ENCODE measurements at places on chromosomes 12 and 14.

DNA sequence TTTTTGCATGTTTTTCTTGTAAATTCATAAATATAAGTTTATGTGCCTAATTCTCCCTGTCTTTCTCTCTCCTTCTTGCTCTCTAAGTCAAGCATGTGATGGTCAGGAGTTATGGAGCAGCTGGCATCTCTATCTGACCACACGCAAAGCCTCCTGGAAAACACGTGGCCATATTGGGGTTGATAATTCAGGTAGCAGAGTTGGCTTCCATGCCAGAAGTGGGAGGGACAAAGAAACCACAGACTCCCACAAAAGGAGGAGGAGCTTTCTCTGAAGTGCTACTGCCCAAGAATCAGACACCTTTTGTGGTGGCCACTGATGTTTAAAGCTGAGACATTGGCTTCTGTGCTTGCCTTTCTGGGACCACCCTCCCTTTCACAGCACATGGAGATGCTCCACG is 517.6 kb upstream of the TMEM132C start:
- no peak for DNase-seq

- DNase-seq = no peak
Measured at GRCh38 chr12:51832354-51833107, 16.0 kb downstream of the FIGNL2 start.

- DNase-seq = no peak
Measured at GRCh38 chr14:92473969-92474535, 39.5 kb upstream of the RIN3 start.

- no peak for DNase-seq
Measured at GRCh38 chr14:68975667-68976066, 3.4 kb downstream of the ACTN1 start.

- no peak for DNase-seq
Measured at GRCh38 chr12:57234571-57235016, 5.1 kb downstream of the SHMT2 start.

DNA sequence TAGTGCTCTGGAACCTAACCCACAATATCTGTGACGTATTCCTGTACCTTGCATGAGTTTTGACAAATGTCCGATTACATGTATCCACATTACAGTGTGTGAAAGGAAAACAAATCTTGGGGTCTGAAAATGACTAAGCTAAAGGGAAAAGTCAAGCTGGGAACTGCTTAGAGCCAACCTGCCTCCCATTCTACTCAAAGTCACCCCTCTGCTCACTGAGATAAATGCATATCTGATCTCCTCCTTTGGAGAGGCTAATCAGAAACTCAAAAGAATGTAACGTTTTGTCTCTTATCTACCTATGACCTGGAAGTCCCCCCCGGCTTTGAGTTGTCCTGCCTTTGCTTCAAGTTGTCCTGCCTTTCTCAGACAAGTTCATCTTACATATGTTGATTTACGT is 34.0 kb upstream of the KIF21A start:
- no peak for DNase-seq

- DNase-seq = no peak
Measured at GRCh38 chr14:99552572-99553216, 51.3 kb downstream of the CCDC85C start.

DNA sequence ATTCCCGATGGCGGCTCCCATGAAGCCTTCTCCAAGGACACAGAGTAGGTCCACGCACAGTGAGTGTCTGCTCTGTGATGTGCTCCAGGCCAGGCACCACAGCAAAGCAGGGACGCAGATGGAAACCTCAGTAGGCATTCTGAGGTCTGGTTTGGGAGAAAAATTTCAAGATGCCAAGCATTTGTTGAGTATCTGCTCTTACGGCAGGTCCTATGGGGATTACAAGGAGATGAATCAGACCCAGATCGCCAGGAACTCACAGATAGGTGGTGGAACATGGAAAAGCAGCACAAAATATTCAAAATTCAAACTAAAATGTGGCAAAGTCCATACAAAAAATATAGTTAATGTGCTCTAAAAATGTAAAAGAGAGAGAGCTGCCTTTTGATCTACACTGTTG is 684.9 kb upstream of the TMEM132C start:
- no peak for DNase-seq

DNA sequence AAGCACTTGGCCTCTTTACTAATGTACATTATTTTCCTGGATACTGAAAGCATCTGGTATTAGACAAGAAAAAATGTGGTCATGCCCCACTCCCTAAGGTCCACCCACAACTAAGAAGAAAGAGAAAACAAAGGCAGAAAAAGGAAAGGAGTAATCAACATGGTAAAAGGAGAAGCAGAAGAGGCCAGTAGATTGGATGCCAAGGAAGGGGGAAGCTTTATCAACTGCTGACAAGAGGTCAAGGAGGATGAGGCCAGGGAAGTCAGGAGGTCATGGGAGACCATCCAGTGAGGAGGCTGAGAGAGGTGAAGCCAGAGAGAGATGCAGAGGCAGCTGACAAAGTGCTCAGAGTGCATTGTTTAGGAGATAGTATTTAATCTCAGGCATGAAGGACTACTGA is 383.5 kb downstream of the ZFP36L1 start:
- DNase-seq = no peak

DNA sequence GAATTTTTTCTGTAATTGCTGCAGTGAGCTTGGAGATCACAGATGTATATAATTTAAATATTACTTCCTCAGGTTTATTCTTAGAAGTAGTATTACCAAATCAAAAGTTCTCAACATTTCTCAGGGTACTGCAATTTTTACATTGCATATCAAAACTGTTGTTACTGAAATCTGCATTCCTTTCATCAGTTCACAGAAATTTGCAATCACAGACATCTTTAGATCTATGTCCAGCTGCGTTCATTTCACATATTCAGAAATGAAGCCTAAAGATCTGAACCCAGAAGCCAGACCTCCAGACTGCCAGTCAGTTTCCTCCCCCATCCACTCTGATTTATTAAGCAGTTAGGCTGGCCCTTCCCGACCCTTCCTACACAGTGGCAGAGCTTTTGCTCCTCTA is 18.2 kb upstream of the IFT81 start:
- no peak for DNase-seq

DNA sequence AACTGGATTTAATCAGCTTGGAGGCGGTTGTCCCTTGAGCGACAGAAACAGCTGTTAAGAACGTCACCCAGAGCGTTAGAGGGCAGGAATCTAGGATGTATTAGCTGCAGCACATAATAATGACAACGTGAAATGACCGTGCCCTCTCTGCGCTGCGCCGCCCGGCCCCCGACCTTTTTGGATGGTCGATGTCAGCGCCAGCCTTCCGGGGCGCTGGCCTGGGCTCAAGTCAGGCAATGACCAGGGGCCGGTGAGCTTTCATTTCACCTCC is 427 bp upstream of the TMEM120B start:
- DNase-seq = no peak

GRCh38 chr12:30827101-30828066 is 72.6 kb upstream of the CAPRIN2 start:
- no peak for DNase-seq

GRCh38 chr14:33062881-33063280 is 124.2 kb downstream of the NPAS3 start:
- DNase-seq = no peak

- DNase-seq = peak; percentile 19
Measured at GRCh38 chr12:12645485-12645884, 33.8 kb downstream of the CREBL2 start.

DNA sequence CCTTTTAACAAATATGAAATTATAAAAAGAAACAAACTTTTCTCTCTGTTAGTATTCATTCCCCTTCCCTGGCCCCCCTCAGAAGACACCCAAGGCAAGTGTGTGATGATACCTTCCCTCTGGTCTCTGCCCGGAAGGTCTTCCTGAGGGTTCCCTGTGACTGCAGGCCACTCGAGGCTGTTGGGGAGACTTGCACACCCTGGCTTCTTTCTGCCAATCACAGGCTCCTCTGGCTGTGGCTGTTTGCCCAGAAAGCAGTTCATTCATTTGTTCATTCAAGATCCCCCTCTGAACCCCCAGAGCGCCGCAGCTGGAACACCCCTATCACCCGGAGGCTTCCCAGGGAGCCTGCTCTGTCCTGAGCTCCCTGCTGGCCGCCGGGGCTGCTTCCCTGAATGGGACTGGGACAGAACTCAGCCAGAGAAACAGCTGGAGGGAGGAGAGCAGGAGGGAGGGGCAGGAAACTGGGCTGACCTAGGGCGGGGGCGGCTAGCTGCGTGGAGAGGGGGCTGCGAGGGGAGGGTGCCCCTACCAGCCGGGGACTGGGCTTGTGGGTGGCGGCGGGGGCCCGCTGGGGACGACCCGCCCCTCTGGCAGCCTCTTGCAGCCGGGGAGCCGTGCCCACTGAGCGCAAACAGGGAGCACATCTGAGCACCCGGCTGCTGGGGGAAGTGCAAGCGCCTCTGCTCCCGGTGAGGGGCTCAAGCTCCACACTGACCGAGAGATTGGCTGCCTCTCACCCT is at the start of gene CMKLR1:
Gene CMKLR1, minus strand, starts transcription at position 397 of the 743 bp plus-strand sequence. CDS start 45,720 bp downstream, outside the sequence.
- no peak for DNase-seq

- no peak for DNase-seq
Measured at GRCh38 chr14:71551291-71551950, 380.8 kb upstream of the RGS6 start.

DNA sequence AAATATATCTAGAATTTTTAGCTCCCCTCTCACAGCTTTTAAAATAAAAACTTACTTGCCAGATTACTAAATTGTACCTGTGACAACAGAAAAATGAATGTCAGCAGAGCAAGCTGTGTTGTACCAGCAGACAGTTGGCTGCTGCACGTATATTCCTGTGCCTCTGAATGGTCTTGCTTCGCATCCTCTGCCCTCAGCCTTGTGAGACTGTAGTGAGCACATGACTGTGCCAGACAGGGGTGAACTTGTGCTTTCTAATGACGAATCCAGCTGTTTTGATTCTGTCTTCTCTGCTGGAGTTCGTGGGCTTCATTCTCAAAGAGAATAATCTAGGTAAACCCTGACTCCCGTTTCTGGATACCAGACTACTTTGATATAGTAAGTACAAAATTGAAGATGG is 58.3 kb upstream of the FRMD6 start:
- DNase-seq = no peak

DNA sequence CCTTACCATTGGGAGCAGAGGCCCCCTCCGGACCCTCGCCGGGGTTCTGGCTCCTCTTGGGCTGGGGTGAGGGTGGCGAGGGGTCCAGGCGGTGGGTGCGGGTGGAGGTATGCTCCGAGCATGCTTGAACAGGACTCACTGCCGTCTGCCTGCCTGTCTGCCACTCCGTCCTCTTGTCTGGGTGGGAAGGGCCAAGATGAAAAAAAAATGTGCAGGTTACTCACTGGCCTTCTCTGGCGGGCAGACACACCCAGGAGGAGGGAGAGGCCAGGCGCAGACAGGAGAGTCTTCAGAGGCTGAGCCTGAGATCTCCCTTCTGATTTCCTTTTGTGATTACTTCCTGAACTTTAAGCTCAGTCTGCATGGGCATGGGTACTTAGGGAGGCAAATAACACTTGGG is 76.1 kb downstream of the STON2 start:
- DNase-seq = no peak

- no peak for DNase-seq
Measured at GRCh38 chr14:56118611-56119181, 485 bp downstream of the PELI2 start.

GRCh38 chr14:61374284-61374683 is 52.9 kb downstream of the PRKCH start:
- no peak for DNase-seq
